Body of pancreas (tissue), 4 donors: ENCODE measurements at places on chromosomes 3 and 15. TPM values are rescaled to one million over a fixed set of nuclear protein-coding genes. Genes with fewer than 3 reads are reported as not detected.

- no peak overlapping the region for H3K4me3 ChIP-seq
- DNase-seq = no peak
- no peak overlapping the region for H3K27ac ChIP-seq
These were observed 32.2 kb upstream of the KLHL25 start for GRCh38 chr15:85826756-85827515.

GRCh38 chr3:43284171-43284570 lies 2.2 kb upstream of the SNRK start:
- DNase-seq = no peak
- no peak overlapping the region for H3K27ac ChIP-seq
- H3K4me1 ChIP-seq = peaks cover 12% of the 10 kb centered on the region

DNA sequence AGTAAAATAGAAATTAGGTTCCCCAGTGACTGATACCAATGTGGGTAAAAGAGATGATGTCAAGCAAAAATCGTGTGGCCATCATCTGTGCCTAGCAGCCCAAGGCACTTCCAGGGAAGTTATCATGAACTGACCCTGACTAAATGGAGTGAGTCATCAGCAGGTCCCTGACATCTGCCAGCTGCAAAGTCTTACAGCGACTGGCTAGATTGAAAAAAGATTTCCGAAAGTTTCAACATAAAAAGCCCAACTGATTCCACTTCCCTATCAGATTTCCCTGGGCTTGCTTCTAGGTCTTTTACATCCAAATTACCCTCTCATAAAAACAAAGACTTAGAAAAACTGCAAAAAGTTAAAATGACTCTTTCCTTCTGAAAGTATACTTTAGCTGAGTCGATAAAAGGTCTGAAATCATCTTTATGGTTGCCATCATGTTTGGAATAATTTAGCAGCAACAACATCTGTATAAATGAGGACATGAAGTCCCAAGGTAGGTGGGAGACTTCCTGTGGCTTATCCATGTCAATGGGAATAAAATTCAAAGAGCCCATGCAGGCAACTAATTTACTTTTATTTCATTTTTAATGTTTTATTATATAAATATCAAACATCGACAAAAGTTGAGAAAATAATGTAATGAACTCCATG lies 342.8 kb downstream of the ERC2 start:
- H3K27me3 ChIP-seq = no peaks in the 10 kb centered on the region
- no peaks in the 10 kb centered on the region for H3K4me1 ChIP-seq
- H3K36me3 ChIP-seq = no peaks in the 10 kb centered on the region
- peak; percentile 5 for DNase-seq

- H3K36me3 ChIP-seq = no peaks in the 10 kb centered on the region
- no peaks in the 10 kb centered on the region for H3K27me3 ChIP-seq
- no peak for DNase-seq
- H3K27ac ChIP-seq = no peak overlapping the region
These were observed 12.3 kb upstream of the UBA7 start for GRCh38 chr3:49826016-49826415.

DNA sequence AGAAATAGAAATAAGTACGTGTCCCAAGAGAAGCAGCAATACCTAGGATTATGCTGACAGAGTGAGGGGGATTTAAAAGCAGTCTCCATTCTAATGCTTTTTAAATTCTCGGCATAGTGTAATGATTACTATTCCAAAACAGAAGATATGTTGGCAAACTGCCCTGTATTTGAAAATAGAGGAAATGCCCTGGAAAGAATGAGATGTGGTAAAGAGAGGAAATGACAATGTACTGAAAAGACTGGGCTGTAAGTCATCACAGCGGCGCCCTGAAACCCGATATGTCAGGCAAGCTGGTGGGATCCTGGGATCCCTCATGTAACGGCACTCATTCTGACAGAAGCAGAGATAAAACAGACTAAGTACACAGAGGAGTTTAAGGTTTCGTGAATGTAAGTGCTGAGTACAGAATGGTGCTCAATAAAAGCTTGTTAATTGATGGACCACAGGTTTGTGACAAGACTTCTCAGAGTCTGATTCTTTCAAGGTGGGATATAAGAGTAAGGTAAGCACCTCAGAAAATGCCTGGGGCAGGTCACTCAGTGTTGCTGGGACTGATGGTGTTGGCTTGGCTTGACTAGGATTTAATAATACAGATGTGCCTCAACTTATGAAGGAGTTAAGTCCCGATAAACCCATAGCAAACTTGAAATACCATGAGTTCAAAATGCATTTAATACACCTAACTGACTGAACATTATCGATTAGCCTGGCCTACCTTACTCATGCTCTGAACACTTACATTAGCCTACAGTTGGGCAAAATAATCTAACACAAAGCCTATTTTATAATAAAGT lies 91.4 kb downstream of the NFKBIZ start:
- no peaks in the 10 kb centered on the region for H3K36me3 ChIP-seq
- no peaks in the 10 kb centered on the region for H3K27me3 ChIP-seq
- no peak for DNase-seq
- H3K27ac ChIP-seq = no peak overlapping the region

DNA sequence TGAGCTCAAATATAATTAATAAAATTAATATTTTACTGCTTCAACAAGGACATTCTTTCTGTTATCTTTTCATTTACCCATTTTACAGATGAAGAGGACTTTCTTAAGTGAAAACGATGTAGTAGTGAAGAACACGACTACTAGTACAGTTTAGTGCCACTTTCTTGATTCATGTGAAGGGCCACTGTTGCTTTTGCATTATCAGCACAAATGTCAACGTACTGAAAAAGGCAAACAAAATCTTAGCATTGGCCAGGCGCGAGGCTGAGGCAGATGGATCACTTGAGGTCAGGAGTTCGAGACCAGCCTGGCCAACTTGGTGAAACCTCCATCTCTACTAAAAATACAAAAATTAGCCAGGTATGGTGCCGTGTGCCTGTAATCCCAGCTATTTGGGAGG lies 9.5 kb downstream of the PPP1R14D start:
- no peaks in the 10 kb centered on the region for H3K4me1 ChIP-seq
- H3K36me3 ChIP-seq = no peaks in the 10 kb centered on the region
- H3K27ac ChIP-seq = no peak overlapping the region

GRCh38 chr15:100537331-100537730 lies 8.6 kb upstream of the CERS3 start:
- no peaks in the 10 kb centered on the region for H3K36me3 ChIP-seq
- no peak overlapping the region for H3K27ac ChIP-seq
- H3K4me3 ChIP-seq = no peak overlapping the region
- H3K4me1 ChIP-seq = no peaks in the 10 kb centered on the region

DNA sequence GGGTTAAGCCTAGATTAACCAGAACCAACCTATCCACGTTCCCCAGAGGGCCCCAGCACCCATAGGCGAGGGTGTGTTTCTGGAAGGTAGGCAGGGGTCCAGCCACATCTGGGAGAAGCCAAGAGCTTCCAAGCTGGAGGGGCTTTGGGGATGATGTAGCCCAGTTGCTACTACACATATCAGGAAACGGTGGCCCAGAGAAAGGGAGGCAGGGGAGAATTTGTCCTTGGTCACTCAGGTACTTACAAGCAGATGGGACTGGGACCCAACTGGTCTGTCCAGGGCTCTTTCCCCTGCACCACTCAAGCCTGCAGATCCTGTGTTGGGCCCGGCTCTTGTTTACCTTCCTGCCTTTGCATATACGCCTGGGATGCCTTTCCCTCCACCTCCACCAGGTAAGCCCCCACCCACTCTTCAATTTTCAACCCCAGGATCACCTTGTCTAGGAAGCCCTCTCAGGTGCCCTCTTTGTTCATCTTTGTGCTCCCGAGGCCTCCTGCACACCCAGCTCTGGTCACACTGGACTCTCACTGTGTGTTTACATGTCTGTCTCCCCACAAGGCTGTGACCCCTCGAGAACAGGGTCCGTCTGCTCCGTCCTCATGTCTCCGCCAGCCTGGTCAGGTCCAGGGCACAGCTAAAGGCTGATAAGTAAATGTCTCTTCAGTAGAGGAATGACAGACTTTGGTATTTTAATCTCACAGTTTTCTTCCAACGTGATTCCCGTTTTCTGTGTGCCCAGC lies 204.4 kb upstream of the LINGO1 start:
- H3K27ac ChIP-seq = no peak overlapping the region
- no peak overlapping the region for H3K4me3 ChIP-seq
- no peaks in the 10 kb centered on the region for H3K27me3 ChIP-seq

- H3K27me3 ChIP-seq = no peaks in the 10 kb centered on the region
- H3K4me3 ChIP-seq = no peak overlapping the region
- H3K27ac ChIP-seq = no peak overlapping the region
- no peak for DNase-seq
- no peaks in the 10 kb centered on the region for H3K4me1 ChIP-seq
These were observed 608.1 kb downstream of the ZNF385D start for GRCh38 chr3:21142949-21143348.

DNA sequence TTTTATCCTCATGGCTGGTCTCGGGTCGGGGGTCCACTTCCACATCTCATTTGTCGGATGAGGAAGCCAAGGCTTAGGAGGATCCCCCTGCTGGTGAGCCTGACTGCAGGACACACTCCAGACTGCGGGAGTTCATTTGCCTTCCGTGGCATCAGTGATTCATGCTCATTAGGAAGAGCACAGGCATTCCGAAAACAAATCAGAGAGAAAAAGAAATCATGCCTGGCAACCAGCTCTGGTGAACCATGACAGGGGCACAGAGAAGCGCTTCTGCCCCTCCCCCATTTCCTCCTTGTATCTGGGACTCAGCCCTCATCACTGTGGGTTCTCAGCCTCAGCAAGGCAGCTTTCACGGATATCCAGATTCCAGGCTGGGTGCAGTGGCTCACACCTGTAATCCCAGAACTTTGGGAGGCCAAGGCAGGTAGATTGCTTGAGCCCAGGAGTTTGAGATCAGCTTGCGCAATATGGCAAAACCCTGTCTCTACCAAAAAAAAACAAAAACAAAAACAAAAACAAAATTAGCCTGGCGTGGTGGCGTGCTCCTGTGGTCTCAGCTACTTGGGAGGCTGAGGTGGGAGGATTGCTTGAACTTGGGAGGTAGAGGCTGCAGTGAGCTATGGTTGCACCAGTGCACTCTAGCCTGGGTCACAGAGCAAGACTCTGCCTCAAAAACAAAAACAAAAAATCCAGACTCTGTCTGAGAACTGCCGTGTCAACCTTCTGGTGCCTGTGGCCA lies 28.4 kb downstream of the IRAK2 start:
- DNase-seq = peak; percentile 34
- no peaks in the 10 kb centered on the region for H3K36me3 ChIP-seq
- H3K4me3 ChIP-seq = no peak overlapping the region
- peaks cover 68% of the 10 kb centered on the region for H3K4me1 ChIP-seq

DNA sequence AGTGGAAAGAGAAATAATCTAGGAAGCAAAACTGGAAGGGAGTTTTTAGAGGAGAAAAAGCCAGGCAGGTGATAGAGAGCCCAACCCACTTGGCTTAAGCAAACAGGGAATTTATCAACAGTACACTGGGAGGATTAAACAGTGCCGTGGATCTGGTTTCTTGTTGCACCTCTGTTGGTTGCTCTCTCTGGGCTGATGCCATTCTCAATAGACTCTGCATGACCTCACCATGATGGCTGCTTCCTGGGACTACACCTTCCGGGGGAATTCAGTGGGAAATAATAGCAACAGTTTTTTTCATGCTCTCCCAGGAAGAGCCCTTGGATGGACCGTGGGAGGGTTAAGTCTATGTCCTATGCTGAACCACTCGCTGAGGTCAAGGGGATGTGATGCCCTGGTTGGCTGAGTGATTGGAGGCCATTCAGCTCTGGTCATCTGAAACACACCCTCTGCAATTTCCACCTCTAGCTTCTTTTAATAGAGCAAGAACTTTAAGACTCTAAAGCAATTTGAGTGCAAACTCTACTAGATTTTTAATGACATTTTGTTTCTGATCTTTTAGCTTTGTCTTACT lies 74.2 kb downstream of the EPHB1 start:
- no peak for DNase-seq
- no peak overlapping the region for H3K27ac ChIP-seq
- no peaks in the 10 kb centered on the region for H3K36me3 ChIP-seq
- no peaks in the 10 kb centered on the region for H3K4me1 ChIP-seq
- H3K4me3 ChIP-seq = no peak overlapping the region
- H3K27me3 ChIP-seq = no peaks in the 10 kb centered on the region

DNA sequence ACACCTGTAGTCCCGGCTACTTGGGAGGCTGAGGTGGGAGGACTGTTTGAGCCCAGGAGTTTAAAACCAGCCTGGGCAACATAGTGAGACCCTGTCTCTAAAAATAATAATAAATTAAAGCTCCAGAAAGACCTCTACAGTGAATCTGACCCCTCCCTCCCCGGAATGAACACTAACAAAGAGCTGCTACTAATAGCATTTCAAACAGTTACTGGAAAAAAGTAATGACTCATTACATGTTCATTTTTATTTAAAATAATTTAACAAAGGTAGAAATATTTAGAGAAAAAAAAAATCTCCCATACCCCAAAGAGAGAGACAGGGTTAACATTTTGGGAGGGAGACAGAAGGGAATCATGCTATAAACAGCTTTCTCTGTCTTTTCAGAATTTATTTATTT lies 2.2 kb upstream of the UBA3 start:
- no peak overlapping the region for H3K4me3 ChIP-seq
- H3K27me3 ChIP-seq = no peaks in the 10 kb centered on the region
- H3K36me3 ChIP-seq = no peaks in the 10 kb centered on the region
- DNase-seq = no peak
- H3K27ac ChIP-seq = no peak overlapping the region

DNA sequence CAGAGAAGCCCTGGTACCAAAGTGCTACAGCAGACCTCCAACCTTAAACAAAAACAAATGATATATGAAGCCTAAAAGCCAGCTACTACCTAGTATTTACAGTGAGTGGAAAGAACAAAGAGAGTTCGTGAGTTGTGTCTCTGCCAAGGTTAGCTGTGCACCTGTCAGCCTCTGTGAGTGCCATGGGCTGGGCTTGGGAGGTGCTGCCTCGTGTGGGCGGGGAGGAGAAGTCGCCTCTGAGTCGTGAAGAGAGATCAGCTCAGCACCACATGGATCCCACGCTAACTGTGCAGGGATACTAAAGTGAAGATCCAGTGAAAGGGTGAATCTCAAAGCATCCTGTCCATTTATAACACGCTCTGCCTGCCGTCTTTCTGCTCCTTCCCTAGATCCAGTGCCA lies 101.9 kb downstream of the CHDH start:
- H3K27ac ChIP-seq = no peak overlapping the region
- no peaks in the 10 kb centered on the region for H3K36me3 ChIP-seq
- H3K4me1 ChIP-seq = peaks cover 6% of the 10 kb centered on the region

GRCh38 chr15:94671858-94672532 lies 440.6 kb downstream of the MCTP2 start:
- no peaks in the 10 kb centered on the region for H3K4me1 ChIP-seq
- H3K27me3 ChIP-seq = no peaks in the 10 kb centered on the region
- DNase-seq = no peak
- H3K4me3 ChIP-seq = no peak overlapping the region

- H3K4me3 ChIP-seq = no peak overlapping the region
- H3K27ac ChIP-seq = no peak overlapping the region
- no peaks in the 10 kb centered on the region for H3K27me3 ChIP-seq
- no peaks in the 10 kb centered on the region for H3K36me3 ChIP-seq
- peak; percentile 82 for DNase-seq
These were observed 141.4 kb upstream of the MRPS22 start for GRCh38 chr3:139202226-139202958.

GRCh38 chr15:96701443-96701842 lies 370.9 kb downstream of the NR2F2 start:
- H3K27ac ChIP-seq = no peak overlapping the region
- no peaks in the 10 kb centered on the region for H3K4me1 ChIP-seq
- no peaks in the 10 kb centered on the region for H3K36me3 ChIP-seq
- no peak overlapping the region for H3K4me3 ChIP-seq

Gene CLDN18
- 2.0 TPM for total RNA-seq

Gene CCR2
- 1.8 TPM for total RNA-seq

Gene FES
- 24.4 TPM for total RNA-seq

Gene NME9
- total RNA-seq = 1.3 TPM

Gene GPR171
- not detected for total RNA-seq

Gene DPPA2
- not detected for total RNA-seq
